ENCODE measurements at places on chromosomes 2 and 18. TPM values are rescaled to one million over a fixed set of nuclear protein-coding genes. Genes with fewer than 3 reads are reported as not detected.

TCF7L1 gene
- 0.12 TPM for total RNA-seq

ABCG5 gene
- not detected for total RNA-seq

PER2 gene
- 40.7 TPM for total RNA-seq

ZDBF2 gene
- total RNA-seq: 14.0 TPM

STAM2 gene
- total RNA-seq: 12.2 TPM

CYP27C1 gene
- total RNA-seq: not detected

TOGARAM2 gene
- total RNA-seq: 4.2 TPM

OXER1 gene
- not detected for total RNA-seq

PAIP2B gene
- total RNA-seq: 2.4 TPM

GRHL1 gene
- total RNA-seq: 3.7 TPM

IL1RN gene
- 1.2 TPM for total RNA-seq

LIMS3 gene
- total RNA-seq: 1.3 TPM

EVX2 gene
- not detected for total RNA-seq

PROM2 gene
- not detected for total RNA-seq

FAM110C gene
- 0.22 TPM for total RNA-seq

ARHGEF4 gene
- total RNA-seq: 1.5 TPM

HJURP gene
- total RNA-seq: 0.35 TPM

DNA sequence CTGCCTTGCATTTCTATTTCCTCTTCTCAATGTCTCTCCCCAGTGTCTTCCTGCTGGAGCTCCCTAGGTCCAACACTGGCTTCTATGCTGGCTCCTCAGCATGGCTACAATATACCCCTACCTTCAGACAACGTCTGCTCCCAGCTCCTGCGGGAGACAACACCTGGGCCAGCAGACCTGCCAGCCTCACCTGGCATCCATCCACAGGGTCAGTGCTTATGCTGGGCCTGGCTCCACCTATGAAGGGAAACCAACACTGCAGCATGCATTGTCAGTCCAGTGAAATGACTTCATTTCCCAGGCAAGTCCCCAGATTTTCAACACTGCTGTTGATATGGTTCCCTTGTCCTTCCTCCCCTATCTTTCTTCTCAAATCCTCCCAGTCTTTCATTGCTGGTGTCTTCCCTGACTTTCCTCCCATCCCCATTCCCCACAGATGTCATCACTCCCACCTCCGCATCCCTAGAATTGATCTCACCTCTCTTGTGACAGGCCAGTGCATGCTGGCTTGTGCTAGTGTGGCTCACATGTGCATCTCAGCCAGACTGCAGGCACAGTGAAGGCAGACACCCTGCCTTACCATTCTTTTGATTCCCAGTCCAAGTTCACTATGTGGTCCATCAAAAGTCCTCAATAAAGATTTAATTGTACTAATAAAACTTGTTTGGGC lies 98.0 kb downstream of the MYO5B start:
- DNase-seq: no peak

GRCh38 chr2:18336975-18337374 lies 223.5 kb downstream of the RDH14 start:
- no peak for DNase-seq

- no peak for DNase-seq
Observed at GRCh38 chr2:189527041-189527750, 53.4 kb downstream of the SLC40A1 start.

- DNase-seq: no peak
Observed at GRCh38 chr18:49052891-49053644, 102.3 kb upstream of the SMAD7 start.

- no peak for DNase-seq
Observed at GRCh38 chr18:63237881-63238692, 81.5 kb downstream of the BCL2 start.

DNA sequence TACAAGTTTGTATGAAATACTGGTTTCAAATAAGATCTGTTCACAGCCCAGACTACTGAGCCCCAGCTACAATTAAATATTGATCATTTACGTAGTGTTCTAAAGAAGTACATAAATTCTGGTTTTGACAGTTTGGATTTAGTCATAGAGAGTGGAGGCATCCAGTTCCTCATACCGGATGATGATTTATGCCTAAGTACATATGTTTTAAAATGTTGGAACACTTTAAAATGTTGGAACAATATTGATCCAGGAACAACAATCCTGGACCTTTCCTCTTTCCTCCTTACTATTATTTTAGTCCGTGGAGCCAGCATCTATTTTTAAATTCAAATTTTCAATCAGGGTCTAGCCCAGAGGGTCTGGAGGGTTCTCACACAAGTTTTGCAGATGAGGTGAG lies 22.8 kb upstream of the TTN start:
- DNase-seq: no peak

DNA sequence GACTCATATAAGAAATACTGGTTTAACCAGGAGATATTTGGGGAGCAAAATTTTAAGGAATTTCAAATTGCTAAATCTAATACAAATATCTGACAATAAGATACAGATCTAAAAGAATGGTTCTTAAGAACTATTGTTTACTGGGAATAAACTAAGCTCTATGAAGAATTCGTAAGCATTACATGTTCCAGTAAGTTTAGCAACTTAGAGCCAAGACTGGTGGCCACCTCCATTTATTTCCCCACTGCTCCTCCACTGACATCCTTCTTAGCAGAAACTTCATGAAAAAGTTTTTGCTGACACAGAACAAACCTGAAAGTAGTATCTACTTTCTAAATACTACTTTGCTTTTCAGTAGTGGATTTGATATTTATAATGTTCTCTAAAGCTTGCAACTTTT lies 83.0 kb downstream of the ACSL3 start:
- DNase-seq: no peak

GRCh38 chr2:233040571-233040970 lies 8.1 kb downstream of the NEU2 start:
- no peak for DNase-seq

GRCh38 chr18:37714691-37715090 lies 149.1 kb upstream of the CELF4 start:
- DNase-seq: no peak

- DNase-seq: no peak
Observed at GRCh38 chr2:239184179-239184578, 216.6 kb downstream of the HDAC4 start.

DNA sequence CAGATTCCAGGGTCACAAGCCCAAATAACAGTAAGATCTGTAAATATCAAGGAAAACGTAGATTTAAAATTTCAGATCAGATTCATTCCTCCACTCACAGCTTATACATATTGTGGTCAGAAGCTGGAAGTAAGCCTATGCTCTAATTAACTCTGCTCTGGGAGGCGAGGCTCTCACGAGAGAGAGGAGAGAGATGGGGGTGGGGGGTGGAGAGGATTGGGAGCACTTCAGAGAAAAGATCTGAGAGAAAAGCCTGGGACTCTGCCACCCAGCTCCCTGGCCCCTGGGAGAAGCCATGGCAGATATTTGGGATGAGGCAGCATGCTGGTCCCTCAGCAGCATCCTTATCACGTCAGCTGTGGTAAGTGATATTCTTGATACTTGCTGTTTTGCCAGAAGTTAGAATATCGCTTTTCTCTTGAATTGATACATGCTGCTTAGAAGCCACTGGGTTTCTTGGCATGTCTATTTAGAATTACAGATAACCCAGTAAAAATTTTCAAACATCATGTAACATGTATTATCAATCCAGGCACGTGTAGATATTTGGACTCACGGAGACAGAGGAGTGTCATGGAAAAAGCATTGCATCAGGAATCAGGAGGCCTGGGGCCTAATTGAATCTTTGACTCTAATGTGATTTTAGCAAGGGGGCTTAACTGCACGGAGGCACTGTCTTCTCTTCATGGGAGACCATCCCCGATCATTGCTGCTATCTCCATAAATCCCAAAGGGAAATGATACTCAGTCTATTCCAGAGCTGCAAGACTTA lies 265.4 kb downstream of the HRH4 start:
- no peak for DNase-seq

GRCh38 chr2:197777823-197778407 lies 7.2 kb downstream of the BOLL start:
- no peak for DNase-seq

GRCh38 chr2:20145497-20146193 lies 79.3 kb downstream of the SDC1 start:
- no peak for DNase-seq

GRCh38 chr2:19865151-19865550 lies 36.6 kb downstream of the TTC32 start:
- no peak for DNase-seq

DNA sequence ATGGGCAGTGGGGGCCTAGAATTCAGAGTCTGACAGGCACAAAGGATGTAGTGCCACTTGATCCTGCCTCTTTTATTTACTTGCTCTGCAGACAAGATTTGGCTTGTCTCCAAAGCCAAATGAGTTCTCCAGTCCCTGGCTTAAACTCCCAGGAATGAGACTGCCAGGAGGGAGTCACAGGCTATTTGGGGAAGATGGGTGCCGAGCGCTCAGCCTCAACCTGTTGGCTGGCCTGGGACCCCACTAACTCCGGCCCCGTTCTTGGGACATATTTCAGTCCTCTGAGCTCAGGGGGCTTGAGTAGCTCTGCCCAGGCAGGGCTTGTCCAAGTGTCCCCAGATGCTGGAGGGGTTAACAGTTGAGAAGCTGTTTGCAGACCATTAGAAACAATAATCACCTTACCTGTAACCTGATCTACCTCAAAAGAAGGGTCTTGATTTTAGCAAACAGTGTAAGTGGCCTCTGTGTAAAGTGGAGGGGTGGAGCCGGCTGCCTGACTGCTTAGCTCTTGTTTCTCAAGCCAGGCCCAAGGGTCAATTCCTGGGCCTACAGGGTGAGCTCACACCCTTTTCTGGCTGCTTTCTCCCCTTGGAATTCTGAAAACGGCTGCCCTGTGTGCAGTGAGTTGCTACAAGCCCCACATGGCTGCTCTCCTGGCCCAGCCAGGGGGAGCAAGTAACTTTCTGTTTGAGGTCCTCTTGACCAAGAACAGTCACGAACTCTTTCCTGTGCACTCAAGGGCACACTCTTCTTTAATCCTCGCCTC lies 27.1 kb upstream of the FZD5 start:
- DNase-seq: no peak

DNA sequence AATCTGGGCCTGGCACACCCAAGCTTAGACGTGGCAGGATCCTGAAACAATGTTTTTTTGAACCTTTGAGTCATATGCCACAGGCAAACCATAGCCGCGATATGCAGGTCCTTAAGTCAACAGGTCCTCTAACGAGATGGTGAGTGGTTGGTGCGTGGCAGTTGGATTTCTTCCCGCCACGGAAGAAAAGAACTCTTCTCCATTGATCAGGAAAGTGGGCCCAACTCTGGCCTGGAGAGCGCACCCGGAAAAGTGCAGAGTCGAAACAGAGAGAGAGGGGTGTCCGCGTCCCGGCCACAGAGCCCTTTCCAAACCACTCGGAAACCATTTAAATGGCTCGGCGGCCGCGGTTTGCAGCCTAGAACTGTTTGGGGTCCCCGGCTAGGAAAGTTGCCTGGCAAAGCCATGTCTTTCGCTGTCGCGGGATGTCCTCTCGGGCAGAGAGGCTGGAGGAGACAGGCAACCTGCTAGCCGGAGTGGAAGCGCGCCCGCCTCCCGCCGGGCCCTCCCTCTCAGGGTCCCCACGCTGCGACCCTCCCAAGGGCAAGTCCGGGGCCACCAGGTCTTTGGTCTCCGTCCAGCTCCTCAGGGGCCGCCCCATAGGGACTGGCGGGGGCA lies 777 bp downstream of the GALNT3 start:
- no peak for DNase-seq

GRCh38 chr18:74166386-74166785 lies 18.1 kb downstream of the TIMM21 start:
- DNase-seq: no peak

DNA sequence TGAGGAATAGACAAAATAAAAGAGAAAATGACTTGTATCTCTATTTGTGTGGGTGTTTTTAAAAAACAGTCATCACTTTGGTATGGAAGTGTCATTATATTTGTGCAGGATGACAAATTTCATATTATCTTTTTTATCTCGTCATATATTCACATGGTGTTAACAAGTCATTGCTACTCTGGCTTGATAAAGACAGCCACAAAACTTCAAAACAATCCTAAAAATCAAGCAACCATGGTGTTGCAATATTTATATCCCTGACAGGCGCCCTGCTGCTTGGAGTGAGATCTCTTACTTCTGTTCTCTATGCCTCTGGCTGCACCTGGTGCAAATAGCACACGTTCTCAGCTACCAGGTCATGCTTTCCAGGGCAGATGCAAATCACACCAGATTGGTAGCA lies 278.0 kb upstream of the EPHA4 start:
- DNase-seq: no peak

DNA sequence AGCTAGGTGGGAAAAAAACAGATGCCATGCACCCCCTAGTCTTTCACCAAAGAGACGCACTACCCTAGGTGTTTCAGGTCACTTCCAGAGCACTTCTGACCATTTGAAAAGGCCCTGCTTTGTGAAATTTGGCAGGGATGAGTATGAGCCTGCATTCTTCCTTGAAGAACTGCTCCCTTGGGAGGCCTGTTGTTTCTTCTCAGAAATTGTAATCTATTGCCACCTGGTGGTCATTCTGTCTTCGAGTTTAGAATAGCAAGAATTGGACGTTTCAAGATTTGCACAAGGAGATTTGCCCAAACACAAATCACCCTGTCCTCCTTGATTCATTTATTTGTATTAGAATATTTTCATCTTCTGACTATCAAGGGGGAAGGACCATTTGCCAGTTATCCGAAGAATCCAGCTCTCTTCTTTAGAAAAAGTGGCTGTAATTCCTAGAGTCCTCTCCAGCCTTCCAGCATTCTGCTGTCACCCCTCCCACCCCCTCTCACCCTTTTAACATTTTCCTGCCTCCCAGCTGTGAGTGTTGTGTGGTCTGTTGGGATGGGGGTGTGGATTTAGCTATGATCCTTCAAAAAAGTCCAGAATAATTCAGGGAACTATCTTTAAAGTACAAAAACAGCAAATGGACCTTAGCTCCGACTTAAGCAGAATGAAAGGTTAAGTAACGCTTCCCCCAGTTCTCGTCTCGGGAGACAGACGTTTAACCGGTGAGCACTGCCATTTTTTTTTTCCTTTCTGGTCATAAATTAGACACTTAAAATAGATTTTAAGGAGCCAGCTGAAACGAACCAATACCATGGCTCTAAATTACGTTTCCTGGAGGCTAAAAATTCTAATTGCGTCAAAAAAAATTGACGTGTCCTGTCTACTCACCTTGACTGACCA lies 3.7 kb upstream of the GAD1 start:
- no peak for DNase-seq

- DNase-seq: no peak
Observed at GRCh38 chr2:39381653-39382052, 55.4 kb downstream of the MAP4K3 start.

- no peak for DNase-seq
Observed at GRCh38 chr18:79042276-79042675, 26.9 kb upstream of the ATP9B start.

DNA sequence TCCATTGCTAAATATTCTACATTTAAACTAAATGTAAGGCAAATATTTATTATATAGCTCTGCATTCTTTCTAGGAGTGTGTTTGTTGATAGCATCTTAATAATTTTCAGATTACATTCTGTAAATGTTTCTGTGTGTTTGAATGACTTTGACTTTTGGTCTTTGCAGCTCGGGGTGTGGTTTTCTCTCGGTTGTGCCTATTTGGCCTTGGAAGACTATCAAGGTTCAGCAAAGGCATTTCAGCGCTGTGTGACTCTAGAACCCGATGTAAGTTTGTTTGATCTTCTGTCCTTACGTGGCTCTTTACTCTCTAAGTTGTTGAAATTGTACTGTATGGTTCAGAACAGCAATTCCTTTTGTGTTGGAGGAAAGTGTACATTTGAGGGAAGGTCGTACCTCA lies 149.9 kb downstream of the TTC27 start:
- no peak for DNase-seq
